ENCODE measurements at places on chromosomes 6 and 20. TPM values are rescaled to one million over a fixed set of nuclear protein-coding genes. Genes with fewer than 3 reads are reported as not detected.

GRCh38 chr6:41594326-41594725 lies 43.9 kb upstream of the MDFI start:
- no peak for DNase-seq

Gene CTCFL
- 0.17 TPM for total RNA-seq

Gene ZNF391
- 1.9 TPM for total RNA-seq

GRCh38 chr6:84953111-84953755 lies 188.8 kb upstream of the TBX18 start:
- DNase-seq: no peak

GRCh38 chr6:112597176-112597575 lies 250.0 kb downstream of the RFPL4B start:
- no peak for DNase-seq

Gene NDUFAF4
- 25.9 TPM for total RNA-seq

Gene GTSF1L
- not detected for total RNA-seq

Measured in mucosa of gallbladder (tissue), 1 donor.